ENCODE measurements at places on chromosomes 1 and 21.
A peak's percentile ranks its signal among the peaks of the same experiment; 100 is the strongest.

DNA sequence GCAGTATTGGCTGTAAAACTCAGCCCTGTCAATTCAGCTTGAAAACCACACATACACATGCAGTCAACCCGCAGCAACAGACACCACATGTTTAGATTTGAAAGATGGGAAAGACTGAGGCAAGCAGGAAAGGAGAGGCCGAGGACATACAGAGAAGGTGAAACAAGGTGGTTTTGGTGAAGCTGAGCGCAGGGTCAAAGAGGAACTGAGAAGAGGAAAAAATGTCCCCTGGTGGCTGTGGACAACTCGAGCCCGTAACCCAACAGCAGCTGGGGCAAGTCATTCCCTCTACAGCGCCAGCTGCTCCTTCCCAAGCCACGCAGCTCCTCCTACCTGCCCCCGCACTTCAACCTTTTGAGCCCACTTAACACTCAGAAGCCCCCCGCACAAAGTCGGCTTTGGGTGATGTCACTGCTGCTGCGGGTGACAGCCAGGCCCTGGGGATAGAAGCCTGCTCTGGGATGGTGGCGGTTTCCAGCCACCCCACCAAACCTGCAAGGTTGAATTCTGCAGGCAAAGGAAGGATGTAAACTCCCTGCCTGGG lies 63.0 kb downstream of the KCNN3 start:
- peaks cover 15% of the 10 kb centered on the region for H3K27me3 ChIP-seq
- peaks cover 5% of the 10 kb centered on the region for H3K4me1 ChIP-seq
- no peaks in the 10 kb centered on the region for H3K36me3 ChIP-seq
- no peak for DNase-seq

DNA sequence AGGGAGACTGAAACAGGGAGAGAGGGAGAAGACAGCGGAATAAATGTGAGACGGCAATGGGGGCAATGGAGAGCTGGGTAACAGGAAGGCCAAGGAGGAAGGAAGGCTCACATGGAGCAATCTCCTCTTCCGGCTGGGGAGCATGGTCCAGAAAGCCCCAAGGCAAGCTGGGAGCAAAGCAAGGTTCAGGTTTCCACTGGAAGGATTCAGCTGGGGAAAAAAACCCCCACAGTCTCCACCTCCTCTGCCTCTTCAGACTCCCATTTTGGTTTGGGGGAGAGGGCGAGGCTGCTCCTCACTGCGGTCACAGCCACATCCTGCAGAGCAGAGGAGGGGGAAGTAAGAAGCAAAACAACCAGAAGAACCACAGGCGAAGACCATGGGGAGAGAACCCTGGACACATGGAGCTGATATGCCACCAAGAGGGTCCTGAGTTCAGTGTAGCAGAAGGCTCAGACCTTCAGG lies 650 bp downstream of the TNFAIP8L2 start:
- H3K36me3 ChIP-seq: peaks cover 37% of the 10 kb centered on the region
- peak overlapping the region; percentile 95 for H3K27ac ChIP-seq
- peak; percentile 76 for DNase-seq

DNA sequence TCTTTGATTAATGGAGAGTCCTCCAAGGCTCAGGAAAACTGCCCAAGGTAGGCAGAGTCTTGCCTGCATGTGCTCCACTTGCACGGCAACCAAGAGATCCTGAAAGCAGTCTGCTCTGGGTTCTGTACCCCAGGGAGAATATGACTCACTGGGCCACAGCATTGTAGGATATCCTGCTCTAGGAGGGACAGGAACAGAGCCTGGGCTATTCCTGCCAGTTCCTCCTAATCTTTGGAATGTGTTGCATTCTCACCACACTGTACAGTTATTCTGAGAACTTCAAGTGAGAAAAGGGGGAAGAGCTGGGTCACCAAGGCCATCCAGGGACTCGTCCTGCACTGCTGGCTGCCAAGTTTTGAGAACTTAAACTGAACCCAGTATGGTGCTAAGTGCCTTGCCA lies 278.5 kb downstream of the MATN1 start:
- no peak for DNase-seq
- H3K36me3 ChIP-seq: no peaks in the 10 kb centered on the region
- H3K27ac ChIP-seq: no peak overlapping the region
- no peak overlapping the region for H3K4me3 ChIP-seq
- no peaks in the 10 kb centered on the region for H3K4me1 ChIP-seq

DNA sequence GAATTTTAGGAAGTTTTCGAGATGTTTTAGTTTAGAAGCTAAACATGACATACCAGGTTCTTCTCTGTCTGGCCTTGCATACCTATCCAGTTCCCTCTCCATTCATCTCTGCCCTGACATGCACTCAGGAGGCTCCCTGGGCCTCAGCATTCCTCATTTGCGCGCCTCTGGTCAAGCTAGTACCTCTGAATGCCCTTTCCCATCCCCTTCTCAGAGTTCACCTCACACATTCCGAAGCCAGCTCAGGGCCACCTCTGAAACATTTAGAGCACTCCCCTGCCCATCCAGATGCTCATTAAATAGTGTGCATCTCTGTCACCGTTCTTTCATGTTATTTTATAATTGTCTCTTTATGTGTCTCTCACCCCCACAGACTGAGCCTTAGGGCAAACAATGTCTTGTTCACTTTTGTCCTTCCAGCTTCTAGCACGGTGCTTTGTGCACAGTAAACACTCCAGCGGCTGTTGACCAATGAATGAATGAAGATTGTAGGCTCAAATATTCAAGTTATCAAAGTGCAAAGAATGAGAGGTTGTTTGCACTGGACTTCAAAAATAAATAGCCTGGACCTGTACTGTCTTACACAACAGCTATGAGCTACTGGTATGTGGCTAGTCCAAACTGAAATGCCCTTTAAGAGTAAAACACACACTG lies 1.2 kb upstream of the DHCR24 start:
- H3K4me1 ChIP-seq: peaks cover 36% of the 10 kb centered on the region
- H3K4me3 ChIP-seq: peak overlapping the region; percentile 97
- peaks cover 13% of the 10 kb centered on the region for H3K27me3 ChIP-seq
- H3K36me3 ChIP-seq: peaks cover 16% of the 10 kb centered on the region
- no peak for DNase-seq

GRCh38 chr1:169129109-169129784 lies 22.8 kb downstream of the ATP1B1 start:
- H3K4me1 ChIP-seq: peaks cover 2% of the 10 kb centered on the region
- no peak for DNase-seq
- no peak overlapping the region for H3K4me3 ChIP-seq
- H3K27me3 ChIP-seq: no peaks in the 10 kb centered on the region
- H3K27ac ChIP-seq: no peak overlapping the region

- H3K4me1 ChIP-seq: peaks cover 49% of the 10 kb centered on the region
- H3K27me3 ChIP-seq: no peaks in the 10 kb centered on the region
- peak; percentile 66 for DNase-seq
Observed at GRCh38 chr1:235873045-235873444, 6.3 kb upstream of the LYST start.

DNA sequence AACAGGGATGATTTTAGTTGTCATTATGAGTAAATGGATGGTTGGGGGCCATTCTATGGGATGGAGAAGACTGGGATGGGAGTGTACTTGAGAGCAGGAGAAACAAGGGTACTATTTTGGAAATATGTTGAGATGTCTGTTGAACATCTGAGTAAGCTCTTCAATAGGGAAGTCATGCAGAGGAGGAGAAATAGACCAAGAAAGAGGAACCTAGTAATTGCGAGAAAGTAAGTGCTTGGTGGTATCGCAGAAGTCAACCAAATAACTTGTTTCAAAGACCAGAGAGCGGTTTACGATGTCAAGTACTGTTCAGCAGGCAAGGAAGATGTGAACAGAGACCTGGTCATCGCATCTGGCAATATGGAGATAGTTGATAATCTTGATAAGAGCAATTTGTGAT lies 22.4 kb upstream of the CHRM3 start:
- H3K27me3 ChIP-seq: no peaks in the 10 kb centered on the region
- H3K36me3 ChIP-seq: no peaks in the 10 kb centered on the region
- no peak for DNase-seq
- no peaks in the 10 kb centered on the region for H3K4me1 ChIP-seq
- H3K27ac ChIP-seq: no peak overlapping the region
- H3K4me3 ChIP-seq: no peak overlapping the region

DNA sequence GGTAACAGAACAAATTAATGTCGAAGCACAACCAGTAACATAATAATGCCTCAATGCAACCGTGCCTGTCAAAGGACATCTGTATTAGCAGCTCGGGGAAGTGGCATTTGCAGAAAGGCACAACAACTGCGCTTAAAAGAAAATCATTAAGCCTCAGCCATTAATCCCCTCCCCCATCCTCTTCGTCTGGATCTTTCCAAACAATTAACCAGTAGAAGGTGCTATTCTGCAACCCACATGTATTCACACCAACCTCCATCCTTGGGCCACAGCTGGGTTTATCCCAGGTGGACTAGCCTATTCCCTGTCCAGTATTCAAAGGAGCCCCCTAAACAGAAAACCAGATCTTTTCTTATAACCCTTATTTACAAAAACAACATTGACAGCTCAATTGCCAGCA lies 2.6 kb downstream of the RERE start:
- H3K36me3 ChIP-seq: peaks cover 3% of the 10 kb centered on the region
- H3K27ac ChIP-seq: peak overlapping the region; percentile 56
- H3K4me1 ChIP-seq: peaks cover 37% of the 10 kb centered on the region

DNA sequence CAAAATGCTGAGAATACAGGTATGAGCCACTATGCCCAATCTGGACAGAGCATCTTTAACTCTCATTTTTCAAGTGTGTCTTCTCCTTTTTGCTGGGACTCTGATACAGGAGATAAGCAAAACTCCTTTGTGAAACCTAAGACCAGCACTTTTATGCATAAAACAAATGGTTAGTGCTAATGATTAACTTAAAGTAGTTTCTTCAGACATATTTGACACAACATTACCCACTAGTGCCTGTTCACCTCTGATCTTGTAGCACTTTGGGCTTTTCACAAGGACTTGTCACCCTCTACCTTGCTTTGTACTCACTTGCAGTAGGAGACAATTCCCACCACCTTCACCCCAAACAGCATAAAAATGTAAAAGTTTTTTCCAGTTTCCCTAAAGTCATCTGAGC lies 216.3 kb downstream of the RGS7 start:
- no peak for DNase-seq
- no peaks in the 10 kb centered on the region for H3K27me3 ChIP-seq
- H3K27ac ChIP-seq: no peak overlapping the region
- H3K36me3 ChIP-seq: no peaks in the 10 kb centered on the region
- no peaks in the 10 kb centered on the region for H3K4me1 ChIP-seq
- no peak overlapping the region for H3K4me3 ChIP-seq

DNA sequence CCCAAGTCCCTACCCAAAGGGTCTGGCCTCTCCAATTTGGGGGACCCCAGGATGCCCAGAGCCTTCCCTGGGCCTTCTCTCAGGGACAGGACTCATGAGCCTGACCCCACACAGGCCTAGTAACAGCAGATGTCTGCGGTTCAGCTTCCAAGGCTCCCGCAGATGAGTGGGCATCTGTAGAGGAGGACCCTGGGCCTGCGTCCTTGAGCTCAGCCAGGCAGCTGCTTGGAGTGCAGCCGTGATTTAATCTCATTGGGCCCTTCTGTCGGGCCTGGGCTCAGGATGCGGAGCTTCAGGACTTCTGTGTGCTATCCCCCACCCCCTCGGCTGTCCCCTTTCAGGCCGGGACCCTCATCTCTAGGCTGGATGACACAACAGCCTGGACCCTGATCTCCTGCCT lies 35.4 kb downstream of the IGSF21 start:
- H3K36me3 ChIP-seq: no peaks in the 10 kb centered on the region
- H3K4me3 ChIP-seq: no peak overlapping the region
- no peak for DNase-seq
- H3K27me3 ChIP-seq: no peaks in the 10 kb centered on the region
- H3K4me1 ChIP-seq: no peaks in the 10 kb centered on the region

DNA sequence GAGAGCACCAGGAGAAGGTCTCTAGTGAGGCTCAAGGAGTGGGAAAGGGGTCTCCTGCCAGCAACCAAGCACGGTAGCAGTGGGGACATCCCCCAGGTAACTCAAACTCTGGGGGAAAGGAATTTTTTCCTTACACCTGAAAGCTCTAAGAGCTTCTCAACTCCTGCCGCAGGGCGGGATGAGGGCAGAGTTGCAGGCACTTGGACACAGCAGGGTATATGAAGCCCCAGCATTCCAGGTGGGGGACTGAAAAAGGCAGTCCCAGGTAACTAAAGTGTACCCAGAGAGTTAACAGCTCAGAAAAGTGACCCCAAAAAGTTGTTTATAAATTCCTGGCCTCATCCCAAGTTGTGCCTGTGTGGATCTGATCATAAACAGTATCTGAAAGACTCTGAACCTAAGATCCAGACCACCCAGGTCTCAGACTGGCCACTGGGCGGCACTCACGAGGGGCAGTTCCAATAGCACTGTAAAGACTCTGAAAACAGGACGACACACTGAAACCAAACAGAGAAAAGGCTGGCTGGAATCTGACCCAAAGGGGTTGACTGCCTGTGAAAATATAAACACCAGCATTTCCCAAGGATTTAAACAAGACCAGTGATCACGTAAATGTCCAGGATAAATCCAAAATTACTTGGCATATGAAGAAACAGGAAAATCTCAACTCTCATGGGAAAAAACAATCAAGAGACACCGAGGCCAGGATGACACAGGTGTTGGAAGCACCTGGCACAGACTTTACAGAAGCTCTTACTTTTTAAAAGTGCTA lies 47.5 kb downstream of the HSF2BP start:
- no peak for DNase-seq
- peaks cover 11% of the 10 kb centered on the region for H3K4me1 ChIP-seq
- H3K4me3 ChIP-seq: no peak overlapping the region
- H3K27ac ChIP-seq: no peak overlapping the region
- no peaks in the 10 kb centered on the region for H3K27me3 ChIP-seq
- H3K36me3 ChIP-seq: no peaks in the 10 kb centered on the region

DNA sequence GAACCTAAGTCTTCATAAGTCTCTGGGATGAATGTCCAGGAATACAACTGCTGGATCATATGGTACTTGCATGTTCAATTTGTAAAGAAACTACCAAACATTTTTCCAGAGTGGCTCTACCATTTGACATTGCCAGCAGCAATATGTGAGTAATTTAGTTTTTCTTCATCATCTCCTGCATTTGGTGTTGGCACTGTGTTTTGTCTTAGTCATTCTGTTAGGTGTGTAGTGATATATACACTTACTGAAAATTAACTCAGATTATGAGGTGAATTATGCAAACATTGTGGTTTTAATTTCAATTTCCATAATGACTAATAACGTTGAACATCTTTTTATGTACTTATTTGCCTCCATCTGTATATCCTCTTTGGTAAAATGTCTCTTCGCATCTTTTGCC lies 138.7 kb downstream of the LRRC40 start:
- no peaks in the 10 kb centered on the region for H3K36me3 ChIP-seq
- no peaks in the 10 kb centered on the region for H3K27me3 ChIP-seq
- DNase-seq: no peak
- no peak overlapping the region for H3K27ac ChIP-seq
- H3K4me1 ChIP-seq: no peaks in the 10 kb centered on the region
- no peak overlapping the region for H3K4me3 ChIP-seq

DNA sequence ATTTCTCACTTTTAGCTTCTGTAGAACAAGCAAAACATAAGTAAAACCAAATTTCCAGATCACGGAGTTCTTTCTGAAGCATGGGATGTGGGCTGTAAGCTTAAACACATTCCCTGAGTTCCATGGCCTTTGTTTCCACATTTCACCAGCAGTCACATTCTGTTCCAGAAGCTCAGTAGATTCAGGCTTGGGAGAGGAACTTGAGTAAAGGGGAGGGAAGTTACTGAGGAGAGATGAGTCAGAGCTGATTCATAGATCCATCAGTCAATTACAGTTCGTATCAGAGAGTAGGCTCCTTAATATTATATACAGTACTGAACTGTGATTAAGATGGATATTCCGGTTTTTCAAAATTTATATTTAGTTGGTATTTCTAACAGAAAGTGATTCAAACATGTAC lies 614.3 kb downstream of the NCAM2 start:
- H3K36me3 ChIP-seq: no peaks in the 10 kb centered on the region
- H3K27me3 ChIP-seq: no peaks in the 10 kb centered on the region
- H3K27ac ChIP-seq: no peak overlapping the region
- no peaks in the 10 kb centered on the region for H3K4me1 ChIP-seq

Measured in T-helper 2 cell treated with Interferon-gamma antibody and Interleukin-4, amounts not matched to agents 5 μg/mL and 100 μg/mL, for 36 hours (primary cell).